ENCODE measurements at places on chromosomes 13 and 19.

DNA sequence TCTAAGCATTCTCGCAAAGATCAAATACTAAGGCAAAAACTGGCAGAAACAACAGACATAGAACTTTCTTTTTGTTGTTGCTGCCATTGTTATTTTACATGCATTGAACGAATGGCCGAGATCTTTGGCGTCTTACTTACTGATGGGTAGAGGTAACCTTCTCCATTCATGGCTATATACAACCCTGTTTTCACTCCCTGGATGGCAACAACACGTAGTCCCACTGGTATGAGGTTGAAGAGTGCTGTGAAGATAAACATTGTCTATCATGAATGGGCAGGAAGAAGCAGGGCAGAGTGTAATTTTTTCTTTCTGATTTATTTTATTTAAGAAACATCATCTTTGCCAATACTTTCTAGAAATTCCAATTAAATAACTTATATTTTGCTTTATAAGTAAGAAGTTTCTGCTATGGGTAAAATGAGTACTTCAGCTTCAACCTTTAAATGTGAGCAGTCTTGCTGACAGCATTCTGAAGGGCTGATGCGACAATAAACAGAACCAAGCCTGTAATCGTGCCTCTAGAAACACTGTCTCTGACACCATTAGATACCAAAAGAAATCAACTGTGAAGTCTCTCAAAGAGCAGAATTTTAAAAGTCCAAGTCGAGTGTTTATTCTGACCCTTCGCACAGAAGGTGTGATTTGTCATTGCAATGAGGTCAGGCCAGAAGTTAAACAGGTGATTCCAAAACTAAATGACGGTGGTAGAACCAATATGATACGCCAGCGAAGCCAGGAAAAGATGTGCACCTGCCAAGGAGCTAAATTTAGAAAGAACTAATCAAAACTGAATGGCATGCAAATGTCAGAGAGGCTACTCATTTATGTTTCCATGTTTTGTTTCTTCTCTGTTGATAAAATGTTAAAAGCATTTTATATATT lies 416.4 kb downstream of the ITGBL1 start:
- no peak for DNase-seq

GRCh38 chr13:100396776-100397175 lies 191.8 kb downstream of the GGACT start:
- DNase-seq: no peak

DNA sequence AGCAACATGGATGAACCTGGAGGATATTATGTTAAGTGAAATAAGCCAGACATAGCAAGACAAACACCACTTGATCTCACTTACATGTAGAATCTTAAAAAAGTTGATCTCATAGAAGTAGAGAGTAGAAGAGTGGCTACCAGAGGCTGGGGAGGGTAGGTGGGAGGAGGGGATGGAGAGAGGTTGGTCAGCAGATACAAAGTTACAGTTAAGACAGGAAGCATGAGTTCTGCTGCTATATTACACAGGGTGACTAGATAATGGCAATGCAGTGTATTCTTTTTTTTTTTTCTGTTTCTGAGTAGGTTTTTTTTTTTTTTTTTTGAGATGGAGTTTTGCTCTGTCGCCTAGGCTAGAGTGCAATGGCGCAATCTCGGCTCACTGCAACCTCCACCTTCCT lies 15.2 kb upstream of the THSD1 start:
- DNase-seq: no peak

DNA sequence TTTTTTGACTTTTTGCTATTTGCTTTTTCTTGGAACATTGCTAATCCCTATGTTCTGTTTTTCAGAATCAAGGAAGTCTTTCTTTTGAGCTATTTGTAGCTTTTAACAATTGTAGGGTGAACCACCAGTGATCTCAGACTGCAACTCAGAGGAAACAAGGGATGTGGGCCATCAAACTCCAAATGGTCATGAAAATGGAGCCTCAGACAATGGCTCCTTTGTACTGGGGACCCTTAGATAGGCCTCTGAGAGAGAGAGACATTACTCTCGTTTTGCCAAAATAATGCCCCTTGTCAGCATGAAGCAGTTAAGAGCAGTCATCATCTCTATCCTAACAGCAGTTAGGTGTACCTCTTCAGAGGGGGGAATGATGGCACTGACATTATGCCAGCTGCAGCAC lies 56.4 kb upstream of the GJB6 start:
- DNase-seq: no peak

- DNase-seq: no peak
Measured at GRCh38 chr13:97653443-97654140, 219.6 kb downstream of the RAP2A start.

DNA sequence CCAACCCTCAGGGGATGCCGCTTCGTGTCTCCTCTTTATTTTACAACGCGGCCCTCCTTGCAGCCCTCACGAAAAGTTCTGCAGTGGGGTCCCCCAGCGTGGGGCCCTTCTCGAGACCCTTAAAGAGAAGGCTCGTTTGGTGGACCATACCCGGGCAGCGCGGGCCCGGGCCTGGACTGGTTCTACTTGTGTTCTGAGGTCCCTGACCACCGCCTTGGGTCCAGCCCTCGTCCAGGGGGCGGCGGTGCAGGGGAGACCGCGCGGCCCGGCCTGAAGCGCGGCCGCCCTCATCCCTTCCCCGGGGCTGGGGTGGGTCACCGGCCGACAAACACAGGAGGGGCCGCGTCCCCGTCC lies 400 bp upstream of the SERP2 start:
- no peak for DNase-seq

DNA sequence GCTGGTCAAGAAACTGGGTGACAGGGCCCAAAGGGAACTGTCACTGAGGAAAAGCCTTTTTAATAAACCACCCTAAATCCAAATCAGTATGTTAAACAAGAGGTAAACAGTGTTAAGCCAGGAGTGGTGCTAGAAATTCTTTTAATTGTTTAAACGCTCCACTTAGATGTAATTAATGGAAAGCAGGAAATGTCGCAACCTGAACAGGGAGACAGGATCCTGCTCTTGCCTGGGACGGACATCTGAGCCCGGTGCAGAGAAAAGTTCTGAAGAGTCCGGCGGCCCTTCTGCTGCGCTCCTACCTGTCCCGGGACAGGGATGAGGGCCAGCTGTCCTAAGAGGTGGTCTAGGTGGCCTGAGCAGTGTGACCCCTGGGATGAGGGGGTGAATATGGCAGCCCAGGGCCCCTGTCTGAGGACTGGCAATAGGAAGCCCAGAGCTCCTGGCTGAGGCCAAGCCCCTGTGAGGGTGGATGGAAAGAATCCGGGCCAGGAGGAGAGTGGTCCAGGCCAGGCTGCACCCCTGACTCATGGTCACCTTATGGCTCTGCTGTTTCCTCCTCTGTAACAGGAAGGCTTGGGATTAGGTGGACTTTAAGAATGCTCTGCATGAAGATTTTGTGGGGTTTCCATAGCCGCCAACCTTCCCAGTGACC lies 112.8 kb upstream of the GJB6 start:
- DNase-seq: no peak

GRCh38 chr13:33347861-33348260 lies 62.3 kb upstream of the STARD13 start:
- no peak for DNase-seq

DNA sequence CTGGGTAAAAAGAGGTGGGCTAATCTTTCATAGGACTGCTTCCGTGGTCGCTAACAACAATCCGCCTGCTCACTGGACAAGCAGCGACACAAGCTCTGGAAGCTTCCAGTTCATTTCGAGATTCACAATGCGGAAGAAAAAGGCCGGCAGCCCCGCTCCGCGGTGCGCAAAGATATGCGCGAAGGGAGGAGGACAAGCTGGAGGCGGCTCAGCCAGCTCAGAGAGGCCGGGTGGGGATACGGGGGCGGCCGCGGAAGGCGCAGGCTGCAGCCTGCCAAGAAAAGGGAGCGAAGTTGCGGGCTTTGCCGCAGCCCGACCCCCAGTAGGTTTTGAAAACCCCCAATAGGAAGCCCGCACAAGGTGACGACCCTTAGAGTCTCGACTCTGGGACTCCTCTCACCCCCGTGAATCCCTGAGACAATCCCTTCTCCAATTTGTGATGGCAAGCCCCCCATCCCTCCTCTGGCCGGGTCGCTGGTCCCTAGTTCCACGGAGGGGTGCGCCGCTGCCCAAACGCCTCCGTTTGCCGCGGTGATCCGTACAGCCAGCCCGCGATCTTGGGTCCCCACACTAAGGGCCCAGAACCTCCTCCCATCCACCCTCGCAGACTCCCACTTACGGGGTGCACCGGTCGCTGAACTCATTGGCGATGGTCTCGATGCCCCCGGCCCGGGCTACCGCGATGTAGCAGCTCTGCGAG lies 697 bp downstream of the HSPH1 start:
- DNase-seq: no peak

DNA sequence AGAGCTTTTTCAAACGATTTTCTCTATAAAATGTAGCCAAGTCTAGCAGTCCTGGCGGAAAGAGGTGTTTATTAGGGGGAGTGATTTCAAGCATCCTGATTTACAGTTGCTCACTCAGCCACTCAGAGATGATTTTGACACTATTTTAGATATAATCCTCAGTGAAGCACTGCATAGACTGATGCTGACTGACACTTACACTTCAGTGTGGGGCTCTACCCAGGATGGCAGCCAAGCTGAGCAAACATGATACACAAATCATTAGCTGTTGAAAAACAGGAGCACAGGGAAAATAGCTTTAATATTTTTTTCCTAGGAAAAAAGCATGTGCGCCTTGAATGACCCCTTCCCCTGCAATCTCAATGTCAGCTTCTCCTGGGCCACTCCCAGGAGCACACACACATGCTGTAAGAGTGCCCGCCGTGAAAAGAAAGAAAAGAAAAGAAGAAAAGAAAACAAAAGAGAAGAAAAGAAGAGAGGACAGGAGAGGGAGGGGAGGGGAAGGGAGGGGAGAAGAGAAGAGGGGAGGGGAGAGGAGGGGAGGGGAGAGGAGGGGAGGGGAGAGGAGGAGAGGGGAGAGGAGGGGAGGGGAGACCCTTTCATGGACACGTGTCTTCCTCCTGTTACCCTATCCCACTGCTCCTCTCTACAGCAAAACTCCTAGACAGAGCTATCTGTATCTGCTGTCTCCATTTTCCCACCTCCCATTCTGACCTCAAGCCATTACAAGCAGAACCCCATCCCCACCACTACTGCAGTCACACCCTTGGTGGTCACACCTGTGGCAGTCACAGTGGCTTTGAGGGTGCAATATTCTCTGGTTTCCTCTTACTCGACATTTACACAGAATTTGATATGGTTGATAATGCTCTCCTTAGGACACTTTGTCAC lies 36.4 kb downstream of the RCBTB2 start:
- no peak for DNase-seq

DNA sequence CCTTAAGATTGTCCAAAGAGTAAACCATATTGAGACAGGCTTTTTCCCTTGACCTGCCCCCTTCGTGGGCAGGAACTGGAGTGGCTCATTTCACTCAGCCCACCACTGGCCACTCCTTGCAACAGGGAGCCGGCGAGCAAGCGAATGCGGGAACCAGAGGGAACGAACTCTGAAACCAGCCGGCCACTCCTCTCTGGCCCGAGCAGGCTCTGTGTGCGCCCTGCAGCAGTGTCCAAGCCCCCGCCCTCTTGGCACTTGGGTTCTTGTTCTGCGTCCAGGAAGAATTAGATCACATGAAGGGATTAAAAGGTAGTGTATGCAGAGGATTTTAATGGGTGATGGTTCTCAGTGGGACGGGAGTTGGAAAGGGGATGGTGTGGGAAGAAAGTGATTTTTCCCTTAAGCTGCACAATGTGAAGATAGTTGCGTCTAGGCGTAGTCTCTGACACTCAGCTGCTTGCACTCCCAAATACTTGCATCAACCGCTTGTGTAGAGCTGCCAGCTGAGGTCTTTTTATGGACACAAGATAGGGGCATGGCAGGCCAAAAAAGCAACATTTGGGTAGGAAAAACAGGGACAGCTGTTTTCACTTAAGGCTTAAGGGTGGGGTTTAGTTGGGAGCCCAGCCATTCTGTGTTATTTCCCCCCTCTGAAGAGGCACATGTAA lies 1209.7 kb upstream of the PCDH20 start:
- no peak for DNase-seq

DNA sequence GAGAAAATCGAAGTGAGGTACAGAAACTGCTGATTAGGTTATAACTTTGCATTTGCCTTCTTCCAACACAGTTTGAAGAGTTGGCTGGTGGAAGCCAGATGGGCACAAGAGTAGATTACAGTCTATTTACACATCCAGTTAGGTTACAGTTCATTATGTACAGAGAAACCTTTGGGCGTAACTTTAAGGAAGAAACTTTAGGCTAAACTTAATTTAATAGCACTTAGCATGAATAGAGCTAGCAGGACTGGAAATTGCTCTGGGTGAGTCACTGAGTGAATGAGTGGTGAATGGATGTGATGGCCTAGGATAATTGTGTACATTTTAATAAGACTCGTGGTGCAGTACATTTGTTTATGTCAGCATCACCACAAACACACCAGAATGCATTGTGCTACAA lies 62.9 kb upstream of the KLHL1 start:
- DNase-seq: no peak

- no peak for DNase-seq
Measured at GRCh38 chr19:17944301-17944700, 11.5 kb downstream of the CCDC124 start.

Measured in cerebellar nuclear complex (tissue), 1 donor.